ENCODE measurements at places on chromosomes 5 and 9.

GRCh38 chr5:157657516-157657915, 5.3 kb upstream of the SOX30 start:
- DNase-seq, result no peak

DNA sequence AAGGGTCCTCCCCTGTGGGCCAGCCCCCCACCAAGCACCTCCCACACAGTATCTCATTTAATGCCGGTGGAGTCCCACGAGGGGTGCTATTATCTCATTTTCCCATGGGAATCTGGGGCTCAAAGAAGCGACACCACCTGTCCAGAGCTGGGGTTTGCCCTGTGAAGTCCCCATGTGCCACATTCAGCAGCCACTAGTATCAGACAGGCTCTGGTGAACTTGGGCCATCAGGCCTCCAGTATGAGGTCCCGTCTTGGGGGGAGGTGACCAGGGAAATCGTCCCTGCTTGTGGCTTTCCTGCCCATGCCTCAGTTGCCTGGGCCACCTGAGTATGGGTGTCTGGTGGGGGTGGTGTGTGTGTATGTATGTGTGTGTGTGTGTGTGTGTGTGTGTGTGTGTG, 222.7 kb downstream of the PBX3 start:
- no peak for DNase-seq

GRCh38 chr5:35370871-35371270, 140.6 kb upstream of the PRLR start:
- no peak for DNase-seq

GRCh38 chr9:137514691-137515337, 35.4 kb downstream of the PNPLA7 start:
- no peak for DNase-seq

DNA sequence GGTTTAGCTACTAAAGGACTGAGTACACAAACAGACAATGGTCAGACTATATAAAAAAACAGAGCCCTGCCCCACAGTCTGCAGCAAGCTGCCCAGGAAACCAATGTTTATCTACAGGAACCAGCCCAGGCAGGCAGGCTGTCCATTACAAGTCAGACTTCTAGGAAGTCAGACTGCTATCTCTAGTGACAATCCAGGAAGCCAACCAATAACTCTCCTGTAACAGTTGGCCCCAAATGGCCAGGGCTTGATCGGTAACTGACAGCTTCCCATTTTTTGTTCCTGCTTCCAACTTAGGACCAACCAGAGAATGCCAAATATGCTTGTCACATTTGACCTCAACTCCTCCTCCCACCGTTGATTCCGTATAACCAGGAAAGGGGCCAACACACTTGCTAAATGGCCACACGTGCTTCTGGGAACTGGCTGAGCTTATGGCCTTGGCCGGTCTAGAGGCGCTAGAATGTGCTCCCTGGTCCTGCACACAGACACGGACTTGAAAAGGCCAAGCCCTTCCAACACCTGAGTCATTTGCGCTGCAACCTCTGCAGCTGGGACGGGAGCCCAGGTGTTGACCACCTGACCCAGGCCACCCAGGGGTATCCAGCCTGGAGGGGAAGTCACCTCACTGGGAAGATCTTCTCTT, 79.6 kb upstream of the CDK20 start:
- no peak for DNase-seq

GRCh38 chr5:170640731-170641588, 137.1 kb downstream of the KCNIP1 start:
- DNase-seq, result no peak

- no peak for DNase-seq
Observed at GRCh38 chr5:85159395-85159794, 774.7 kb upstream of the EDIL3 start.

DNA sequence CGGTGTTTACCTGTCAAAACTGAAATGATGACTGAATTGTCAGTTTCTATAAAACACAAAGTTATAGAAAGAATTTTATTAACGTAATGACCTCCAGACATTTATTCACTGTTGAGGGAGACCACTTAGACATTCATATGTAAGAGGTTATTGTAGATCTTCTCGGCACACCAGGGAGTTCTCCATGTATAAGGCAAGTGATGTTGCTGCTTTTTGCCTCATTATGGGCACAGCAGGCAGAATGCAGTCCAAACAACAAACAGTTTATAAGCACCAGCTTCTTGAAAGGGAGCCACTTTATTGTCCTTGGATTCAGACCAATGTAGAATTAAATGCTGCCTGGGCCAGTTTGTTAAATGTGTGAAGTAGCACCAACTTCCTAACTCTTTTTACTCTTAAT, 66.7 kb downstream of the C7 start:
- DNase-seq, result no peak

GRCh38 chr9:108866001-108866420, 3.9 kb downstream of the ACTL7A start:
- no peak for DNase-seq

DNA sequence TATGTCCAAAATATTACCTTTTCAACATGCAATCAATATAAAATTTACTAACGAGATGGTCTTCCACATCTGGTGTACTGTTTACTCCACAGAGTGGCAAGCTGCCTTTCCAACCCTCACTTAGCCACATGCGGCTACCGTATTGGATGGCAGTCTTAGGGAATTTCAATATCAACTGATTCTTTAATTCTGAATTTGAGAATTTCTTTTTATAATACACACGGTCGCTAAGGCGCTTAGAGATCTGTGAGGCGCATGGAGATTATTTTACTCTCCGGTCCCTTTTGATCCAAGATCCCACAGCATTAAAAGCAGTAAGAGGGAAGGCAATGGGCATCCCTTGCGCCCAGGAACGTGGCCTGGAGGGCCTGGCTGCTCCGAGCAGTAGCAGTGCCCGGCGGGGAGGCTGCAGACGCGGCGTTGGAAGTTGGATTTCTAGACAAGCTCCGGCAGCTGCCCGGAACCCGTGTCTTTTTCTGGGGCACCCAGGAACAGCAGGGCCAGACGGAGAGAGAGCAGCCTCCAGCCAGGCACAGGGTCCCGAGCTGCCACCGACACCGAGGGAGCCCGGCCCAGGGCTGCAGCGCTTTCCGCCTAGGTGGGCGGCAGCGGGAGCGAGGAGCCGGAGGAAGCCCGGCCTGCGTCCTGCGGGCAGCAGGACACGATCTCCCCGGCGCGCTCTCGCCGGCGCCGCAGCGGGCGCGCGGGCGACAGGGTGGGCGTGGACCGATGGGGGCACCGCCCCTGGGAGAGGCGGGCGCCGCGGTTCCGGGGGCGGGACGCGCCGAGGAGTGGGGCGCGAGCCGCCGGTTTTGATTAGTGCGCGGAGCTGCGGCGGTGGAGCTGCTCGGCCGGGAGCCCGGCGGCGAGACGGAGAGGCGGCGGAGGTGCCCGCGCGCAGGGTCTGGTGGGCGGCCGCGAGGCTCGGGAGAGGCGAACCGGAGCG, at the start of gene UGCG:
TSS of gene UGCG (plus strand) at position 819 of the 946 bp plus-strand sequence. CDS start 402 bp downstream, outside the sequence.
- peak; percentile 92 for DNase-seq

- DNase-seq, result no peak
Observed at GRCh38 chr9:75591972-75592371, 298.5 kb upstream of the PCSK5 start.

DNA sequence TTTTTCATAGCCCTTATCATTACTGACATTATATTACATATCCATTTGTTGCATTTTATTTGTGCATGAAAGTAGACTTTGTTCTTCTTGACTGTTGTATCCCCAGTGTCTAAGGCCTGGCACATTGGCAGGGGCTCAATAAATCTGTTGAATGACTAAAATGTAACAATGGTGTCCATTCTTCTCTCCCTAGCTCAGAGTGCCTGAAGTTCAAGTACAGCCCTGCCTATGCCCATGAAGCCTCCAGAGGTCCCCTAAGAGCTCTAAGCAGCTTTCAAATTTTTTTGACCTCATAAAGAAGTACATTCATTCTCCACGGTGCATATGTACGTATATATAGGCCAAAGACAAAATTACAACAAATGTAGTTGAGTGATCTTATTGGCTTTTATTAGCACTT, 4.2 kb upstream of the BSPRY start:
- no peak for DNase-seq

DNA sequence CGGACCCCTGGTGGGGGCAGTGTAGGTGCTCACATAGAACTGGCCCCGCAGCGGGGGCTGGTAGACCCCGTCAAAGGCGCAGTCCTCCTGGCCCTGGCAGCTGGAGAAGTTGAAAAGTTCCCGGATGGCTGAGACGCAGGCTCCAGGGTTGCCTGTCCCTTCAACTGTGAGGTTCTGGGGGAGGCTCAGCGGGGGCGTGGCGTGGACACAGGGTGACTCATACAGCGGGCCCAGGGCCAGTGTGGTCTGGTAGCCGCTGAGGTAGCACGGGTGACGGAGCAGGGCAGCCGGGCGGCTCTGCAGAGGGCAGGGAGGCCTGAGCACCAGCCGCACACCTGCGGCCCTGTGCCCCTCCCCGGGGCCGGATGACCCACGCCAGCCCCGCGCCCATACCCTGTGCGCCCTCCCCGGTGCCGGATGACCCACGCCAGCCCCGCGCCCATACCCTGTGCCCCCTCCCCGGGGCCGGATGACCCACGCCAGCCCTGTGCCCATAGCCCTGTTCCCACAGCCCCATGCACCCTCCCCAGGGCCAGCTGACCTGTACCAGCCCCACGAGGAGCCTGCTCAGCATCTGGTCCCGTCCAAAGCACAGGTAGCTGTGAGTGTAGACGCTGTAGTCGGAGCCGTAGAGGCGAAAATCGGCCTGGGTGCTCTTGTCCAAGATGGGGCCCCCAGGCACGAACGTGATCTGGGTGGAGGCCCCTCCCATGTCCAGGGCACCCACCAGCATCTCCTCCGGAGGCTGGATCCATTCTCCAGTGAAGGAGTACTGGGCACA, 5.0 kb downstream of the ENTPD8 start:
- peak; percentile 72 for DNase-seq

- DNase-seq, result no peak
Observed at GRCh38 chr5:119275601-119276173, 80.1 kb upstream of the TNFAIP8 start.

DNA sequence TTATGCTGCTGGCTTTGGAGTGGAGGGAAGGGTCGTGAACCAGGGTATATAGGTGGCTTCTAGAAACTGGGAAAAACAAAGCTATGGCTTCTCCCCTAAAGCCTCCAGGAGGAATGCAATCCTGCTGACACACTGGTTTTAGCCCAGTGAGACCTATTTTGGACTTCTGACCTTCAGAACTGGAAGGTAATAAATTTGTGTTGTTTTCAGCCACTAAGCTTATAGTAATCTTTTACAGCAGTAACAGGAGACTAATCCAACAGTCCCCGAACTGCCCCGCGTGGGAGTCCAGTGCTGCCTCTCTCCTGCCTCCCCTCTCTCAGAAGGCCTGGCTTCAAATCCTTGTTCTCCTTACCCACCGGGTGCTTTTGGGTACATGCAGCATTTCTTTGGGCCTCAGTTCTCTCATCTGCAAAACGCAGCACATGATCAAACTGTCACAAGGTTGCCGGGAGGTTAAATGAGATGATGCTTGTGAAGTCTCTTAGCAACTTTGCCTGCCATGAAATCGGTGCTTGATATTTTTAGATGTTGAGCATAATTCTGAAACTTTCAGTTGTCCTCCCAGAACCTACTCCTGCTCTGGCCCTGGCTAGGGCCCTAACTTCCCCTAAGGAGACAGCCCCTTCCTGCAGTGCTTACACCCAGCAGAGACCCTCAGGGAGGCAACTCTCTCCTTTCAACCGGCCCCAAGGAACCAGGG, 127.3 kb upstream of the BOD1 start:
- no peak for DNase-seq

DNA sequence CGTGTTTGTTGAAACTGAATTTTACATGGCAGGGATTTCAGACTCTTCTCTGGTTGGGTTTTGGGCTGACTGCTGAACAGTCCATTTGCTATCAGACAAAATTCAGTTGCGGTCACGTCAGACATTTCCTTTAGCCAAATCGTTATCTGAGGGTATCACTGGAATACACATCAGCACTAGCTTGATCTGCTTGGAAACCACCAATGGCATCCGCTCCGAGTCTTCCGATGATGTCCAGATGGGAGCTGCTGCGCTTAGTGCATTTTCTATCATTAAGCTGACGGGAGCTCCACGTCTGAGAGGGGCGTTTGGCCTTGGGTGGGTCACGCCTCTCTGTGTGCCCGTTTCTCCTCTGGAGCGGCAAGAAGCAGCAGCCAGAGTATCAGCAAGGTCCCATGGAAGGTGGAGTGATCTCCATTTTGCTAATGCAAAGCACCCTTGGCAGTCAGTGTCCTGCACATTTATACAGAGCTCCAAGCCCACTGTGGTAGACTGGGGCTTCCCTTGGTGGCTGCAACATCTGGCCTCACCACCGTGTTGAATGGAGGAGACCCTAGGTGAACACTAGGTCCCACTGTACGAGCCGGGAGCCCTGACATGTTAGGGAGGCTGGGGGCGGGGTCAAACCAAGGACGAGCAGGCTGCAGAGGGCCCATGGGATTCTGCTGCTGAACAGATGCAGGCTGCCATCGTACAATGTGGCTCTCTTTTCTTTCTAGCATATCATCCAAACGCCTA, 134.6 kb upstream of the PHYKPL start:
- no peak for DNase-seq

DNA sequence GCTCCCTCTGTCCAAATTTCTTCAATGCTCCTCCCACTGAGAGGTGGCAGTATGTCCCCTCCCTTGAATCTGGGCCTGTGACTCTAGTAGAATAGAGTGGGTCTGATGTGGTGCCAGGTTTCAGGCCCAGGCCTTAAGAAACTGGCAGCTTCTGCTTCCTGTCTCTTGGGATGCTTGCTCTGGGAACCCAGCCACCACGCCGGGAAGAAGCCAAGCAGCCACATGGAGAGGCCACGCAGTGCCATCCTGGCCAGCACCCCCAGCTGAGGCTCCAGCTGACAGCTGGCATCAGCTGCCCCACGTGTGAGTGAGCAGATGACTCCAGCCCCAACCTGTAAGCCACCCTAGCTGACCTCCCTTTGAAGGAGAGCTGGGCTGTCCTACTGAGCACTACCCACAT, 7.3 kb upstream of the TSPAN17 start:
- no peak for DNase-seq

GRCh38 chr5:151340004-151340403, 7.4 kb downstream of the SLC36A2 start:
- no peak for DNase-seq

DNA sequence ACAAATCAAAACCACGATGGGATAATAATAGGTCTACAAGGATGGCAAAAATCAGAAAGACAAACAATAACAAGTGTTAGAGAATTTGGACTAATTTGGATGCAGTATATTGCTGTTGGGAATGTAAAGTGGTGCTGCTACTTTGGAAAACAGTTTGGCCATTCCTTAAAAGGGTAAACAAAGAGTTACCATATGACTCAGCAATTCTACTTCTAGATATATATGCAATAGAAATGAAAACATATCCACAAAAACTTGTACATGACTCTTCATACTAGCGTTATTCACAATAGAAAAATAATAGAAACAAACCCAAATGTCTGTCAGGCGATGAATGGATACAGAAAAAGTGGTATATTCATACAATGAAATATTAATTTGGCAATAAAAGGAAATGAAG, 58.3 kb downstream of the JAK2 start:
- DNase-seq, result no peak

GRCh38 chr5:5234912-5235311, 94.8 kb downstream of the ADAMTS16 start:
- no peak for DNase-seq

GRCh38 chr5:99948850-99949249, 586.3 kb upstream of the FAM174A start:
- DNase-seq, result no peak

Measured in suppressor macrophage treated with lipopolysaccharide for 1 hour (primary cell).